ENCODE measurements at places on chromosomes 2 and 18. TPM values are rescaled to one million over a fixed set of nuclear protein-coding genes. Genes with fewer than 3 reads are reported as not detected.
A peak's percentile ranks its signal among the peaks of the same experiment; 100 is the strongest.

DNA sequence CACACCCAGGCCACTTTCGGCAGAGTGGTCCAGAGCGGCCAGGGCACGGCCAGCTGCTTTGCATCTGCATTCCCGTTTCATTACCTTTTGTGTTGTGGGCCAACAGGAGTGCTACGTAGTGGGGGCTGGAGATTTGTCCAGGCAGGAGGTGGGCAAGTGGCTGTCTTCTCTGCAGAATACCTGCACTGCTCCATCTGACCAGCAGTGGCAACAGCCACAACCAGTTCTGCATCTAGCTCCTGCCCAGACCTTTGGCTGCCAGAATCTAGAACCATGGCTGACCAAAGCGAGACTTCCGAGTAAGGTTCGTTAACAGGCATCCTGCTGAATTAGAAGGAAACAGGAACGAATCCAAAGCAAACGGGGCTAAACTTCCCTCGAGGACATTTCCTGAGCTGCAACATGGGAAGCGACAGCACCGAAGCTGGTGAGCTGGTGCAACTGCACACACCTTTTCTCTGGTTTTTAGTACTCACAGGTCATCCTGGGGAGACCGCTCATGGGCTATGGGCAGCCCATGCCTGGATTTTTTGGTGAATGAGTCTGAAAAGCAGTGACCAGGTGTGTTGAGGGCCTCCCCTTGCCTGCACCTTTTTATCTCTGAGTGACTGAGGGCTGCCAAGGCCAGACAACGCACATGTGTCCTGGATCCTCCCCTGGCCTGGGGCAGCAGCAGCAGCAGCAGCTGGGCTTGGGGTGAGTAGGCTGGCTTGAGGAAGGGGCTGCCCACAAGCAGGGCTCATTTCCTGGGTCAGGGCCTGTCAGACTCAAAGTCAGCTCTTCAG lies 10.5 kb downstream of the GDF7 start:
- DNase-seq, result peak; percentile 53
- H3K36me3 ChIP-seq, result no peaks in the 10 kb centered on the region
- H3K27ac ChIP-seq, result no peak overlapping the region
- no peaks in the 10 kb centered on the region for H3K4me1 ChIP-seq
- no peak overlapping the region for H3K4me3 ChIP-seq

DNA sequence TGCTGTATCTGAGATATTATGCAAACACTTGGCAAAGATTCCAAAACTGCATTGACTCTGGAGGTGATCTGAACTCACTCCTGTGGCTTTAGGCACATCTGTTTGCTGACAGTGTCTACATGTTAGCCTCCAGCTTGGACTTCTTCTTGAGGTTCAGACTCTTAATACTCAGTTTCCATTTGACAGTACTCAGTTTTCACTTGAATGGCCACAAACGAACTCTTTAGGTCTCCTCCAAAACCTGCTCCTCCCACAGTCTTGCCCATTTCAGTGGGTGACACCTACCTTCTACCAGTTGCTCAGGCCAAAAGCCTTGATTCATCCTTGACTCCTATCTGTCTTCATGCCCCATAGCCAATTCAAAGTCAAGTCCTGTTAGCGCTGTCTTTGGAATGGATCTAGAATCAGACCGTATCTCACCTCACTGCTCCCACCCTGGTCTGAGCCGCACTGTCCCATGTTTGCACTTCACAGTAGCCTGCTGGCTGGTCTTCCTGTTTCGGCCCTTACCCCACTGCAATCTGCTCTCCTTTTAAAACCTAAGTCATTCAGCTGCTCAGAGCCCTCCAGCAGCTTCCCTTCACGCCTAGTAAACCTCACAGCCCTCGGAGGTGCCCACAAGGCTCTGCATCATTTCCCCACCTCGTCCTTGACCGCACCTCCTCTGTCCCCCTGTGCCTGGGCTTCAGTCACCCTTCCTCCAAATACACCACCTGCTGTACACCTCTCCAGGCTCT lies 10.5 kb downstream of the ATG16L1 start:
- peaks cover 3% of the 10 kb centered on the region for H3K36me3 ChIP-seq
- no peaks in the 10 kb centered on the region for H3K4me1 ChIP-seq
- H3K4me3 ChIP-seq, result no peak overlapping the region
- no peaks in the 10 kb centered on the region for H3K27me3 ChIP-seq
- DNase-seq, result no peak

GRCh38 chr2:72173640-72174321 lies 26.1 kb upstream of the CYP26B1 start:
- DNase-seq, result no peak
- H3K4me1 ChIP-seq, result no peaks in the 10 kb centered on the region
- H3K36me3 ChIP-seq, result no peaks in the 10 kb centered on the region
- no peak overlapping the region for H3K27ac ChIP-seq
- H3K27me3 ChIP-seq, result no peaks in the 10 kb centered on the region

GRCh38 chr18:40163254-40163653 lies 1791.8 kb upstream of the PIK3C3 start:
- H3K27me3 ChIP-seq, result no peaks in the 10 kb centered on the region
- no peak for DNase-seq
- H3K36me3 ChIP-seq, result no peaks in the 10 kb centered on the region
- H3K27ac ChIP-seq, result no peak overlapping the region
- no peaks in the 10 kb centered on the region for H3K4me1 ChIP-seq

DNA sequence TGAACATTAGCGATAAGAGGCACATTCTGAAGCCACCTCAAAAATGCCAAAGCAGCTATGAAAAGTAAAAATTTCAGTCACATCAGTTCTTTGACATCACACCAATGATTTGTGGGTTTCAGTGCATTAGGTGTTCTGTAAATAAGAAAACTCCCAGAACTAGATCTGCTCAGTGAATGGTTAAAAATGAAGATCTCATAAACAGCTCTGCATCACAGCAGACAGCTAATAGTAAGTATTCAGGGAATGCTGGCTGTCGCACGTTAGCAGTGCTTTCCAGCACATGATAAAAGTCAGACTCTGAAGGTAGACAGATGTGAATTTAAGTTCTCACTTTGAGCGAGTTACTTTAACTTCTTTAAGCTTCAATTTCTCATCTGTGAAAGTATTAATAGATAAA lies 154.9 kb downstream of the SATB2 start:
- DNase-seq, result no peak
- no peaks in the 10 kb centered on the region for H3K27me3 ChIP-seq
- H3K36me3 ChIP-seq, result no peaks in the 10 kb centered on the region
- no peaks in the 10 kb centered on the region for H3K4me1 ChIP-seq

- H3K36me3 ChIP-seq, result no peaks in the 10 kb centered on the region
- H3K4me3 ChIP-seq, result no peak overlapping the region
- DNase-seq, result no peak
- no peaks in the 10 kb centered on the region for H3K4me1 ChIP-seq
- H3K27me3 ChIP-seq, result no peaks in the 10 kb centered on the region
- H3K27ac ChIP-seq, result no peak overlapping the region
These were observed 81.8 kb downstream of the SCN9A start for GRCh38 chr2:166293984-166294383.

DNA sequence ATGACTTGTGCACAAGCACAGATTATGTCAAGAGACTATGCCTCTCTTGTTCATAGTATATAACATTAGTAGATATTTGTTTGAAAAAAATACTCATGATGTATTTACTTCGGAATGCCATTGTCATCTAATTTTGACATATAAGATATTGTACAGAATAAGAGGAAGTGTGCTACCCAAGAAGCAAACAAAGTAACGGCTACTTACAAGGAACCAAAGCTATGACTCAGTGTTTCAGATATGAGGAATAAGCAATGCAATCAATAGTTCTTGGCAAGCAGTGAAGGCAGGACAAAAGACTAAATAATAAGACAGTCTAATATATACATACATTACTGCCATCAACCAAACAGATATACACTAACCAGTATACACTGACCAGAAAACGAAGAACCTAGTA lies 256.3 kb downstream of the CCDC178 start:
- H3K4me1 ChIP-seq, result no peaks in the 10 kb centered on the region
- no peak overlapping the region for H3K27ac ChIP-seq
- no peaks in the 10 kb centered on the region for H3K27me3 ChIP-seq
- DNase-seq, result no peak

GRCh38 chr2:19068206-19068605 lies 290.2 kb downstream of the OSR1 start:
- H3K4me3 ChIP-seq, result no peak overlapping the region
- no peak for DNase-seq
- no peaks in the 10 kb centered on the region for H3K4me1 ChIP-seq
- H3K27ac ChIP-seq, result no peak overlapping the region

DNA sequence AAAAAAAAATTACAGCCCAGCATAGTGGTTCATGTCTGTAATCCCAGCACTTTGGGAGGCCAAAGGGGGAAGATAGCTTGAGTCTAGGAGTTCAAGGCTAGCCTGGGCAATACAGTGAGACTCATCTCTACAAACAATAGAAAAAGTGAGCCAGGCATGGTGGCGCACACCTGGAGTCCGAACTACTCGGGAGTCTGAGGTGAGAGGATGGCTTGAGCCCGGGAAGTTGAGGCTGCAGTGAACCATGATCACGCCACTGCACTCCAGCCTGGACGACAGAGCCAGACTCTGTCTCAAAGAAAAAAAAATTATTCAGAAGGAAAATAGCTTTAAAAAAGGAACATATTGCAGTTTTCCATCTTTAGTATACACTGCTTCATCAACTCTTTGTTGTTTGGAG lies 47.8 kb downstream of the CYP27C1 start:
- no peaks in the 10 kb centered on the region for H3K4me1 ChIP-seq
- no peaks in the 10 kb centered on the region for H3K36me3 ChIP-seq
- no peak overlapping the region for H3K27ac ChIP-seq
- H3K27me3 ChIP-seq, result no peaks in the 10 kb centered on the region
- DNase-seq, result no peak

GRCh38 chr18:59672235-59672711 lies 24.9 kb downstream of the CCBE1 start:
- no peaks in the 10 kb centered on the region for H3K4me1 ChIP-seq
- no peaks in the 10 kb centered on the region for H3K36me3 ChIP-seq
- no peak overlapping the region for H3K27ac ChIP-seq
- no peak overlapping the region for H3K4me3 ChIP-seq
- no peak for DNase-seq

DNA sequence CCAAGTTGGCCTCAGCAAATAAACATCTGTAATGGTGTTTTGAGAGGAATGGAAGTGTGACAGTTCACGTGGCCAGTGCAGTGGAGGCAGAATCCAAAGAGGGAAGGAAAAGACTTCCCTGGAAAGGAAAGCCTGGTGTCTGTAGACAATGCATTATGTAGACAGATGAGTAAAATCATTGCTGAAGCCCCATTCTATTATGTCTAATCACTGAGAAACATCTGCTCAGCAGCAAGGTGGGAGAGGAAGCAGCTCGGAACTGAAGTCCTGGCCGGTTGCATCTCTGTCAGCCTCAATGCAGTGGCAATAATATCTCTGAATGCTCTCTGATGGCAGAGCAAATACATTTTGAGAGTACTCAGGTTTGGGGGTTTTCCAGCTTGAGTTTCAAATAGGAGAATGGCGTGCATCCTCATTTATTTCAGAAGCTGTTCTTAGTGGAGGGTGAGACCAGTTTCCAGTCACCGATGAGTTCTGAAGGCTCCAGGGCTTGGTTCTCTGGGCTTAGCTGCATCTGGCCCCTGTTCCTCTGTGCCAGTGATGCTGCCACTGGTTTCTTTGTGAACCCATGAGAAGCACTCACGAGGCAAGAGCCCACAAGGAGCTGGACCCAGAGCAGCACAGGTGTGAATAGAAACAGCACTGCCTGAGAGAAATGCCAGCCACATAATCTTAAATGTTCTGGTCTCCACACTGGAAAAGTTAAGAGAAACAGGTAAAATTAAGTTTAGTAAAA lies 63.3 kb downstream of the RPIA start:
- no peak for DNase-seq
- H3K4me1 ChIP-seq, result no peaks in the 10 kb centered on the region
- H3K4me3 ChIP-seq, result no peak overlapping the region

DNA sequence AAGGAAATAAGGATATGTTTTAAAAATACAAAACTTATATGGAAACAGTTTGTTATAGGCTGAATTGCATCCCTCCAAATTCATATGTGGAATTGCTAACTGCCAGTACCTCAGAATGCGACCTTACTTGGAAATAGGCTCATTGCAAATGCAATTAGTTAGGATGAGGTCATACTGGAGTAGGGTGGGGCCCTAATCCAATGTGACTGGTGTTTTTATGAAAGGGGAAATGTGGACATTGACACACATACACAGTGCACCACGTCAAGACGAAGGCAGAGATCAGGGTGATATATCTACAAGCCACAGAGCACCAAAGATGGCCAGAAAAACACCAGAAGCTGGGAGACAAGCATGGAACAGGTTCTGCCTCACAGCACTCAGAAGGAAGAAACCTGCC lies 494.2 kb downstream of the TSN start:
- H3K27me3 ChIP-seq, result peaks cover 7% of the 10 kb centered on the region
- H3K36me3 ChIP-seq, result no peaks in the 10 kb centered on the region
- H3K4me1 ChIP-seq, result no peaks in the 10 kb centered on the region

- H3K27me3 ChIP-seq, result no peaks in the 10 kb centered on the region
- H3K27ac ChIP-seq, result no peak overlapping the region
- H3K36me3 ChIP-seq, result no peaks in the 10 kb centered on the region
- no peak for DNase-seq
These were observed 57.4 kb downstream of the MYO1B start for GRCh38 chr2:191302459-191303139.

DNA sequence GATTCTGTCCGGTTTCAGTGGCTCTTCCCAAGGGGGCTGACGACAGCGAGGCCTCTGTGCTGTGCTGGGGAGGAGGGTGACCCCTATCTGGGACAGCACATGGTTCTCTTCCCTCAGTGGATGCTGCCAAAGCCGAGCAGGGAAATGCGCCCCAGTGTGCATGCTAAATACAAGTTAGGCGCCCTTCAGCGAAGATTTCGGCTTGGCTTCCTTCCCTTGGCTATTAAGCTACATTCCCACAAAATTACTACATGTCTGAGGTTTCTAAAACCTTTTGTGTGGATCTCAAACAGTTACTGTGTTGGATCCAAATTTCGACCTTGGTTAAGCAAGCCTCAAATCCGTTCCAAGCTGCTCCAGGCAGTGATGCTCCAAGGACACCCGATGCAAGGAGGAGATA lies 440.3 kb downstream of the NRXN1 start:
- no peak overlapping the region for H3K4me3 ChIP-seq
- no peaks in the 10 kb centered on the region for H3K36me3 ChIP-seq
- no peak overlapping the region for H3K27ac ChIP-seq
- H3K4me1 ChIP-seq, result no peaks in the 10 kb centered on the region

GRCh38 chr2:107817378-107817777 lies 9.3 kb upstream of the RGPD4 start:
- no peak overlapping the region for H3K27ac ChIP-seq
- no peaks in the 10 kb centered on the region for H3K27me3 ChIP-seq
- H3K4me3 ChIP-seq, result no peak overlapping the region
- H3K36me3 ChIP-seq, result no peaks in the 10 kb centered on the region
- DNase-seq, result no peak

- DNase-seq, result no peak
- no peaks in the 10 kb centered on the region for H3K27me3 ChIP-seq
- H3K27ac ChIP-seq, result no peak overlapping the region
- H3K36me3 ChIP-seq, result no peaks in the 10 kb centered on the region
- H3K4me1 ChIP-seq, result no peaks in the 10 kb centered on the region
- H3K4me3 ChIP-seq, result no peak overlapping the region
These were observed 339.9 kb upstream of the SOX11 start for GRCh38 chr2:5352286-5352685.

SPDYA gene
- polyA plus RNA-seq, result 2.8 TPM

SP100 gene
- polyA plus RNA-seq, result 57.7 TPM

GNLY gene
- 2.3 TPM for polyA plus RNA-seq

ZNF513 gene
- 15.3 TPM for polyA plus RNA-seq

B3GNT7 gene
- 3.3 TPM for polyA plus RNA-seq

CASP10 gene
- 19.1 TPM for polyA plus RNA-seq

SERPINB12 gene
- not detected for polyA plus RNA-seq

DARS1 gene
- 132 TPM for polyA plus RNA-seq

PDCL3 gene
- 29.2 TPM for polyA plus RNA-seq

Data from left lung (tissue), 14 donors.